Stimulated activated CD4-positive, alpha-beta T cell treated with anti-CD3 and anti-CD28 coated beads, Interleukin-4, amount 100 ng/mL, for 48 hours (primary cell): ENCODE measurements at places on chromosomes 7 and 10.

GRCh38 chr7:141739250-141739649, 1.1 kb downstream of the SSBP1 start:
- no peak for DNase-seq

GRCh38 chr7:26991796-26992195, 104.0 kb downstream of the HOXA1 start:
- no peak for DNase-seq

DNA sequence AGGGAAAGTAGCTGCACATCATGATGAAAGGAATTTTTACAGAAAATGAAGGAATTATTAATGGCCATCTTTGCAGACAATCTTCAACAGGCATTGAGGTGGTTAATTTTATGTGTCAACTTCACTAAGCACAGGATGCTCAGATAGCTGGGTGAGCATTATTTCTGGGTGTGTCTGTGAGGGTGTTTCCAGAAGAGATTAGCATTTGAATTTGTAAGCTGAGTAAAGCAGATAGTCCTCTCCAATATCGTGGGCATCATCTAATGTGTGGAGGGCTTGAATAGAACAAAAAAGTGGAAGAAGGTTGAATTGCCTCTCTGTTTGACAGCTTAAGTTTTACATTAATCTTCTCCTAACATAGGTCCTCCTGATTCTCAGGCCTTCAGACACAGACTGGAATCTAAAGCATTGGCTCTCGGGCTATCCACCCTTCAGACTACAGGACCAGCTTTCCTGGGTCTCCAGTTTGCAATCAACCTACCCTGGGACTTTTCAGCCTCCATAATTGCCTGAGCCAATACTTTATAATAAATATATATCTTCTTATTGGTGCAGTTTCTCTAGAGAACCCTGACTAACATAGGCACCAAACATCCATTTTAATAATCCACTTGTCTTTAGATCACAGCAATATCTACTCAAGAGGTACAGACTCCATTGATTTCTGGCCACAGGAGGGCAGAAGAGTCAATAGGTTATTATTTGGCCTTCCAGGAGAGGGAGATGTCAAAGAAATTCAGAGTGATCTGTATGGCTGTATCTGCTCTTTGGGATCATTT, 10.5 kb upstream of the CRPPA start:
- DNase-seq = no peak

DNA sequence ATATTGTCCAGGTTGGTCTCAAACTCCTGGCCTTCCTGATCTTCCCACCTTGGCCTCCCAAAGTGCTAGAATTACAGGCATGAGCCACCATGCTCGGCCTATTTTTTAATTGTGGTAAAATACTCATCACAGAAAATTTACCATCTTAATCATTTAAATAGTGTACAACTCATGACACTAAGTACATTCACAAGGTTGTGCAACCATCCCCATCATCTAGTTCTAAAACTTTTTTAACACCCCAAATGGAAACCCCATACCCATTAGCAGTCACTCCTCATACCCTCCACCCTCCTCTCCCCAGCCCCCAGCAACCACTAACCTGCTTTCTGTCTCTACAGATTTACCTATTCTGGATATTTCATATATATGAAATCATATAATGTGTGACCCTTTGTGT, 90.3 kb downstream of the DOCK4 start:
- DNase-seq = no peak

GRCh38 chr10:28793482-28793881, 116.2 kb downstream of the BAMBI start:
- DNase-seq = no peak

DNA sequence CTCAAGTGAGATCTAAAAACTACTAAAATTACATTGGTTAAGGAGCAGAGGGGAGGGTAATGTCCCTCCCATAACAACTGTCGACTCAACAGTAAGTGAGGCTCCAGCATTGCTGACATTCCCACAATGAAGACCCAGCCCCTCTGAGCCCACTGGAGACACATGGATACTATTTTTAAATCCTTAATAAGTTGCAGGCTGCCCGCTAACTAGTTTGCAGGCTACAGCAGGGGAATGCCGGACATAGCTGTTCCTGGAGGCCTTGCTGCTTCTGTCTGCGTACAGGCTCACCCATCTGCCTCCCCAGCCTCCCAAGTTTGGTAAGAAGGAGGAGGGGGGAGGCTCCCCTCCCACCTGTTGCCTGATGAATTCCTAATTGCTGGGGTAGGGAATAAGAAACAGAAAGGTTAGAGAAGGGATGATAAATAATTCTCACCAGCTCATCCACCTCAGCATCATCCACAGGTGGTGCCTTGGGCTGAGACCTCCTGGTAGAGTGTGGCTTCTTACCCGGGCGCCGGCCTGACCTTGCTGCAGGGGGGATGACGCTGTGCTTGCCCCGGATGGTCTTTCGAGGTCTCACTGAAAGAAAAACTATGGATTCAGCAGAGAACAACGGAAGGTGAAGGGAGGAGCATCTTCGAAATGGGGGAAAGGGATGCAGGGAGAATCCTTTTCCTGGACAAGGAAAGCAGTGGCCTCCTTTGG, 10.1 kb downstream of the FZD9 start:
- no peak for DNase-seq

DNA sequence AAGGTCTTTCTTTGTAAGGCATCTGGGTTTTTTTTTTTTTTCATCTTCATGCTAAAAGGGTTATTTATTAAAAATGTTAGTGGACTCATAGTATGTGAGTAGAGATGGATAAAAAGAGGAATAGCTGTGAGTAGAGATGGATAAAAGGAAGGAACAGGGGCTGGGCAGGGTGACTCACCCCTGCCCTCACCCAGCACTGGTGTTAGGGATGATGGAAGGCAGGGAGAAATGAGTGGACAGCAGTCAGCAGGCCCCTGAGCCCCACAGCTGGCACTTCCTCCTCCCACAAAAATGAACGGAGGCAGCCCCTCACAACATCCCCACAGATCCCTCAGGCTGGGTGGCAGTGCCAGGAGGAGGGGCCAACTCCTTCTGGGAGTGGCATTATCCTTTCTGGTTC, 39.3 kb downstream of the ANTXRL start:
- DNase-seq = no peak

GRCh38 chr10:12766223-12766622, 235.3 kb downstream of the CCDC3 start:
- DNase-seq = no peak

GRCh38 chr7:117157241-117158209, 165.3 kb downstream of the WNT2 start:
- DNase-seq = no peak

DNA sequence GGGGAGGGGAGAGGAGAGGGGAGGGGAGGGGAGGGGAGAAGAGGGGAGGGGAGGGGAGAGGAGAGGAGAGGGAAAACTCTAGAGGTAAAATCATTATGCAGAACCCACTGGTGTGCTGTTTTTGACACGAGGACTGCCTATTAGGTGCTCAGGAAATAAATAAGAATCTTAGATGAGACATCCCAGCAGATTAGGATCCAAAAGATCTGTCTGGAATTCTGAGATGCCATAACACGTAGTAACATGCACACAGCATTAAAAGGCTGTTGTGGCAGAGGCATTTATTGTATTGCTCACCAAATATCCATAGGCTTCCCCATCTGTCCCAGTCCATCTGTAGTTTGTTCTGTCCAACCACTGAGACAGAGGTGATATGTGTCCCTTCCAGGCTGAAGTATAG, 40.8 kb upstream of the KMT2E start:
- DNase-seq = no peak

GRCh38 chr10:61760943-61761824, 98.5 kb downstream of the CABCOCO1 start:
- no peak for DNase-seq

DNA sequence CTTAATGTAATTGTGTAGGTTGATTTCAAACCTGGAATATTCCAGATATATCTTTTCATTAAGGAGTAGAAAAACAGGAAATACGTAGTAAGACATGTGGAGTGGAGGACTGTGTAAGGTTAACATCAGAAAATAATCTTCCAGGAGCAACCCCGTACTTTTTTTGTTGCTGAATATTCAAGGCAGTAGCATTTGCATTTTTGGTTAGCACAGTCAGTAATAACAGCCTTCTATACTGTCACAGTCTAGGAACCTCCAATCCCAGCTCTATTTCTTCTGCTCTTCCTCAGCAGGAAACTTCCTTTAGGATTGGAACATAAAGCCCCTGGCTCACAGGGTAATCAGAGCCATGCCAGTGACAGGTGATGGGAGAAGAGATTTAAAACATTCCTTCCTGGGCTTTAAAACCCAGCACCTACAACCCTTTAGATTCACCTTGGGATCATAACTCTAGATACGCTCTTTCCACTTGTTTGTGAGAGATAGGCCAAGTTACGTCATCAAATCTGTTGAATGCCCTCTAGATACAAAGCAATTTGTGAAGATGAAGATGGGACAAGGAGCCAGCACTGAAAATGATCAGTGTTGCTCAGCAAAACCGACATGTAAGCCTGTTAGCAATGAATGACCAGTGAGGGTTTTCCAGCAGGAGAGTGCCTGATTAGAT, 248.5 kb upstream of the NPY start:
- no peak for DNase-seq

DNA sequence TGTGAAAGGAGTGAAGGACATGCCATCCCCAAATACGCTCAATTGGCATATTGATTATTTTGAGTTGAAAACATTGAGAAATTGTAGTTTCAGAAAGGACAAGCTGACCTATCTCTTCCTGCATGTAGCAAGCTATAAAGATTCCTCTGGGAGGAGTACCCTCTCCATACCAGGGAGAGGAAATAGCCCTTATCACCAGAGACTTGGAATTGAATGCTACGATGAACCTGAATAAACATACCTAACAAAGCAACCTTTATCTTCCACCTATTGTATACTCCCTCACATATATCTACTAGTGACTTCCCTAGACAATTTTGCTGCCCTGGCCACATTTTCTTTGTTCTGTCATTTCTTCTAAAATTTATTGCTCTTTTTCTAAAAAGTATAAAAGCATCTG, 150.2 kb upstream of the EEPD1 start:
- no peak for DNase-seq

DNA sequence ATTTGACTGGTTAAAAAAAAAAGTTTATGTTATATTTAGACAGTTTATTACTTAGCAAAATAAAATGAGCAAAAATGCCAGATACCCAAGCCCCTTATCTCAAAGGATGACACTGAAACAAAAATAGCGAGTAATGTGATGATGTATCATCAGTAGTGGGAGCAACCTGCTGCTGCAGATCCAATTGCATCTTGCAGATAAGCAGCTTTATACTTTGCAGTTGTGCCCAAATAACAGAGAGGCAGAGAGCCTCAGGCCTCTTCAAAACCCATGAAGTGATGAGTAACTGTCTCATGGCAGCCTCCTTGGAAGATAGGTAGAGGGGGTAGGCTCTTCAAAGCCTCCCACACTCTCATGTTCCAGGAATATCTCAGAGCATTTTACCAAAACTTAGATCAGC, 468.2 kb upstream of the LRRTM3 start:
- DNase-seq = no peak

GRCh38 chr7:98875501-98875900, 2.8 kb upstream of the TRRAP start:
- no peak for DNase-seq

GRCh38 chr7:132776048-132776620, 199.9 kb upstream of the PLXNA4 start:
- DNase-seq = no peak

DNA sequence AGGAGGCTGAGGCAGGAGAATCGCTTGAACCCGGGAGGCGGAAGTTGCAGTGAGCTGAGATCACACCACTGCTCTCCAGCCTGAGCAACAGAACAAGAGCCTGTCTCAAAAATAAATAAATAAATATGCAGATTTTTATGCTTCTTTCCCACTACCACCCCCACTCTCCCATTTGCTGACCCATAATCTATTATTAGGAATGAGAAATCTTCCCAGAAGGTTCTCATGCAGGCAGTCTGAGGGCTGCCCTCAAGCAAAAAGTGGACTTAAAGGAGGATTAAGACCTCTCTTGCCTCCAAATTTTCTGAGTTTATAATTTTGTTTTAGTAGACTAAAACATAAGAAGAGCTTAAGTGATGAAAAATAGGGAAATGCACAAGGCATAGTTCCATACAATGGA, 85.2 kb upstream of the TOMM7 start:
- DNase-seq = no peak

GRCh38 chr7:141700296-141700847, 1.6 kb downstream of the DENND11 start:
- no peak for DNase-seq

GRCh38 chr10:6977398-6978186, 397.5 kb upstream of the PRKCQ start:
- no peak for DNase-seq

- no peak for DNase-seq
These were observed 46.3 kb downstream of the EGFR start for GRCh38 chr7:55065079-55065478.

DNA sequence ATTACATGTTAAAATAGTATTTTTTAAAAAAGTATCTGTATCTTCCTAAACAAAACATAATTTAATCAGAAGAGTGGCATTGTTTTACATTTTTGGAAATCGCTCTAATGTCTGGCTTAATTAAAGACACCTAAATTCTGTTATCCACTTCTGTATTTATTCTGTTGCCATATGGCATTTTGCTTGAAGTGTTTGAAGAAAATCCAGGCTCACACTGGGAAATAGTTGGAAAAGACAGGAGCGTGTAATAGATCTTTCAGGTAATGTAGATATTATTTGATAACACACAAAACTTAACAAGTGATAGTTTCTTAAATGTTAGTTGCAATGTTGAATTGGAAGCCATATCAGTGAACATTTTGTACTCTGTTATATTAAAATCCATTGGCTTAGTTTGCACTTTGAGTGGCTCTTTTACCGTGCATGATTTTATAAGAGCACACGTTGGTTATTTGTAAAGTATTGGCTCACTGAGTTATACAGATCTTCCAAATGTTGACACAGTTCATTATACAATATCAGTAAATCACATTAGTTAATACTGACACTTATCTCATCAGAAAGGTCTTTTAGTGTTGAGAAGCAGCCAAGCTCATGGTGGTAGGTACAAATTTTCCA, 128.4 kb upstream of the NPVF start:
- DNase-seq = no peak

- no peak for DNase-seq
These were observed 42.5 kb downstream of the DPCD start for GRCh38 chr10:101630633-101630920.

GRCh38 chr7:28418966-28419365, 6.6 kb downstream of the CREB5 start:
- DNase-seq = no peak

GRCh38 chr10:128781637-128782036, 655.4 kb upstream of the MKI67 start:
- DNase-seq = no peak

GRCh38 chr10:125004571-125005311, 62.8 kb downstream of the ZRANB1 start:
- no peak for DNase-seq
